ENCODE measurements at places on chromosomes 7 and 10.

DNA sequence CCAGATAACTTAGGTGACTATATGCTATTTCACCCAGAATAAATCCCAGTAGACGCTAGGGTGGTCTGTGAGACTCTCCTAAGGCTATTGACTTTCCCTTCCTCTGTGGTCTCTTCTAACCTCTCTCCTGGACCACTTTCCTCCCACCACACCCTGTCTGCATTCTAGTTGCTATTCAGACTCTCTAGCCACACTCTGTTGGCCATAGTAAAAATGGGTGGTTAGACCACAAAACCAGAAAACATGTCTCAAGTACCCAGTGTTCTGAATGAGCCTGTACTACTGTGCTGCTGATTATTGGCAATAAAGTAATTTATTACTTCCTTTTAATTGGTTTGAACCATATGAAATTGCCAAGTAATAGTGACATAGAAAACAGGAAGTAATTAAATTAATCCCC is 240.8 kb downstream of the KIF20B start:
- DNase-seq = no peak

DNA sequence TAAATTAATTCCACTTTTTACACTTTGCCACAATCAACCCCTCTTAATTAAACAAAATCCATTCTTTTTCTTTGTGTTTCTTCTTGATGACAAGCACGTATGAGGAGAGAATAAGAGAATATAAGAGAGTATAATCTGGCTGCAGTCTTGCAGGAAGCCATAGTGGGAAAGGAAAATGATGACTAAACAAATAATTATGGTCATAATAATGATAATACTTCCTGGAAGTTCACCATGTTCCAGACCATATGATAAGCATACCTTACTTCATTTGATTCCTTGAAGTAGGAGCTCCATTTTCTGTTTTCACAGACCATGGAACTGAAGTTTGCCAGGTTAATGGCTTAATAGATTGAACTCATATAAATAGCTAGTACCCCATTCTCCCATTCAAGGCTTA is 237.8 kb downstream of the SEMA3D start:
- no peak for DNase-seq

GRCh38 chr10:70324339-70324861 is 40.6 kb upstream of the NPFFR1 start:
- DNase-seq = no peak

DNA sequence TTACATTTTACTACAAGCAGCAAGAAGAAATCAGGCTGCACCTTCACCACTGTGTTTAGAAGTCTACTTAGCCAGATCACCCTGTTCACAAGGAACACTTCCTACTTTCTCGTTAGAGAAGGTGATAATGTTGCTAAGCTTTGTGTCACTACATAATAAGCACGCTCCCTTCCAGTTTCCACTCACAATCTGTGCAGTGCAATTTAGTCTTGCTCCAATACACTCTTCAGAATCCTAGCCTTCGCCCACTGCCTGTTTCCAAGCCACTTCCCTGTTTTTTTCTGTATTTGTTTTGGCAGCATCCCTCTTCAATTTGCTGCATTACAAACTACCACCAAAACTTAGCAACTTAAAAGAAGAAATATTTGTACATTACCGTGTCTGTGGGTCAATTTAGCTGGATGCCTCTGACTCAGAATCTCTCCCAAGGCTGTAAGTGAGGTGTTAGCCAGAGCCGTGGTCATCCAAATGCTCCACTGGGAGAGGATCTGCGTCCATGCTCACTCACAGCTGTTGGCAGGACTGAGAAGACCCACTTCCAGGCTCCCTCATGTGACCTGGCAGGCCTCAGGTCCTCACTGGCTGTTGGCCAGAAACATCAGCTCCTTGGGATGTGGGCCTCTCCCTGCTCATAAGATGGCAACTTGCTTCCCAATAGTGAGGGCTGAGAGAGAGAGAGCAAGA is 110.4 kb downstream of the PON1 start:
- DNase-seq = no peak

- peak; percentile 91 for DNase-seq
Measured at GRCh38 chr7:16420649-16421332, 547 bp downstream of the CRPPA start.

DNA sequence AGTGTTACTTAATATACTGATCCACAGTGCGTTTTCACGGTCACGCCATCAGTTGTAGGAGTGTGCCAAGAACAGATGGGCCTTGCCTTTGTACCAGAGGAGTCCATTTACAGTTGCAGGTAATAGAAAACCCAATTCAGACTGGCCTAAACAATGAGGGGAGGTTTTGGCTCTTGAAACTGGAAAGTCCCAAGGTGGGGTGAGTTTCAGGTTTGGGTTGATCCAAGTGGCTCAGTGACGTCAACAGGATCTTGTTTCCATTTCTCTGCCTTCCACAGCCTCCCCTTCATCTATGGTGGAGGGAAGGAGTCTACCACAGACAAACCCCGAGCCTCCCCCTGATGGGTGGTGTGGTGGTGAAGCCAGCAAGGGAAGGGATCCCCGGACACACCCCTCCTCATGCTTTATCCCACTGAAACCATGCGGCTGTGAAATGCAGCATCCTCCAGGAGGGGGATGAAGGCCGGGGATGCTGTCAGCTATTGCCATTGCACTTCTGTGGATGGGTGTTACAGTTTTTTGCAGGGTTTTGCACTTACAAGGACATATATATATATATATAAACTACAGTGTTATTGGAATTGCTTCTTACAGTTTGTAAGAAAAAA is 14.8 kb upstream of the SH2D4B start:
- DNase-seq = no peak

DNA sequence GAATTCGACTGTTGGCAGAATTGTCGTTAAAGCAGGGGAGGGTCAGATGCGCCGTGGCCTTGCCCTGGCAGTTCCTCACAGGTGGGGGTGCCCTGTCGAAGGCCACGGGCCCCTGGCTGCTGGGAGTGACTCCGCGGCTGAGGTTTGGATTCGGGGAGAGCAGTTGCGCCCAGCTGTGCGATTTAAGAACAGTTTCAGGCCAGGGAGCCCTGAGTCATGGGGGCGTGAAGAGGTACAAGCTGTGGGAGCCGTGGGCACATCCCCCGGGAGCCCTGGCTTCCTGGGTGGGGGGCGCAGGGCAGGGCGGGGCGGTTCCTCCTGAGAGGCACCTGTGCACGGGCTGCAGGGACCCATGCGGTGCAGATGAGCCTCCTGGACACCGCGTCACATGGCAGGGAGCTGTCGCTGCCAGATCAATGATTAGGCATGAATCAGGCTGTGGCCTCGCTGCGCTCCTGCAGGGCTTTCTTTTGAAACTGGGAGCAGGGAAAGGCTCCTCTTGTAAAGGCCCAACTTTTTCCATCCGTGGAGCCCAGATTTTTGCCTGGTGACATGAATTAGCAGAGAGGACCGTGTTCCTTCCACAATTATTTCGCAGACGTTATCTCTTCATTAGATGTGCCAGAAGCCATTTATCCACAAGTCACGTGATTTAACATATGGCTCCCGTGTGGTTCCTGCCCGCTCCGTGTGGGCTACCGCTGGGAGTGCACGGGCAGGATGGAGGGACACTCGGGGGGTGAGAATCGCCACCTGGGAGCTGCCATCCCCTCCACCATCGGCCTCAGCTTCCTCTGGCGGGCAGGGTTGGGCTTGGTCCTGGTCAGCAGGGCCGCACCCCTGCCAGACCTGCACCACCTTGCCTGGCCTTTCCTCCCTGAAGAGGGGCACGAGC is 918 bp downstream of the PWWP2B start:
- peak; percentile 66 for DNase-seq

All from WERI-Rb-1 (cell line).